Dorsolateral prefrontal cortex (tissue), 122 donors: ENCODE measurements at places on chromosomes 11 and 22.

- no peak for DNase-seq
These were observed 59.7 kb upstream of the SLC35C1 start for GRCh38 chr11:45745065-45745811.

GRCh38 chr11:115506954-115507675 is 2.9 kb upstream of the CADM1 start:
- no peak for DNase-seq

DNA sequence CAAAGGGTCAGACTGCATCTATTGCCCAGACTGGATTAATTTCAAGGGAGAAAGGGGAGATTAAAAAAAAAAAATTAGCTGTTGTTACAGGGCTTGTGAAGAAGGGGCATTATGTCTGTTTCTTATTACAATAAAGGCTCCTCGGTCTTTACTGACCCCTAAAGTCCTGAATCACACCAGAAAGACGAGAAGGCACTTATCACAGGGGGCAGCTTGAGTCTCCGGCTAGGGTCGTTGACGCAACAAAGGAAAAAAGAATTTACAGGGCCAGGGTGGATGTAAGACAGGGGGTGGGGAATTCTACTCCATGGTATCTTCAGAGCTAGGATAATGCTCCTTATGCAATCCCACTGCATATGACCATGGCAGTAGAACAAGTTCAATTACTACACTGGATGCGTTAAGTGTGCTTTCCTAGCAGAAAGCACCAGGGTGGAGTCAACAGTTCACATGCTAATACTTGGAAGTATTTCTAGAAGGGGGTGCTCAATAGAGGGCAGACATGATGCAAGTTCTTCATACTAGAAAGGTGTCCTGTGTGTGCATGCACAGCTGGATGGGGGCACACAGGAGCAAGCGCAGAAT is 16.5 kb downstream of the DDX17 start:
- no peak for DNase-seq

GRCh38 chr11:11440144-11440543 is 87.1 kb upstream of the CSNK2A3 start:
- DNase-seq: no peak

- no peak for DNase-seq
These were observed 51.3 kb downstream of the BTG4 start for GRCh38 chr11:111460856-111461255.

DNA sequence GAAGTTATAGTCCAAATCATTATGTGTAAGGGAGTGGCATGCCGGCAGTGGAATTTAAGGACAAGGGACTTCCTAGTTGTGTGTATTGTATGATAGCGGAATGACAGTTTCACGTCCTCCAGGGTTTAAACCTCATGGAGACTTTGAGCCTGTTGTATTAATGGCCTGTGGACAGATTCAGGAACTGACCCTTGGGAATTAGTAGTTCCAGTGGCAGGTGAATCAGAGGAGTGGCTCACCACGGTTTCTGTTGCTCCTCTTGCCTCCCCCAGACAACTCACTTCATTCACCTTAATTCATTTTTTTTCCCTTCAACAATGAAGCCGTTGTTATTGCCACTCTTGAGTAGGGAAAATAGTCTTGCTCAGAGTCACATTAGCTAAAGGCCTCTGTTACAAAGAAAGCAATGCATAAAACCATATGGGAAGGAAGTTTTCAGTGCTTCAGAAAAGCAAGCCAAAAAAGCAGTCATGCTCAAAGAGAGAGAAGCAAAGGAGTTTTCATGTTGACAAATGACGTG is 22.6 kb downstream of the AMOTL1 start:
- DNase-seq: no peak

GRCh38 chr11:107770551-107770951 is 58.7 kb upstream of the SLN start:
- DNase-seq: no peak

- DNase-seq: no peak
These were observed 211.1 kb upstream of the MTNR1B start for GRCh38 chr11:92758241-92758780.

DNA sequence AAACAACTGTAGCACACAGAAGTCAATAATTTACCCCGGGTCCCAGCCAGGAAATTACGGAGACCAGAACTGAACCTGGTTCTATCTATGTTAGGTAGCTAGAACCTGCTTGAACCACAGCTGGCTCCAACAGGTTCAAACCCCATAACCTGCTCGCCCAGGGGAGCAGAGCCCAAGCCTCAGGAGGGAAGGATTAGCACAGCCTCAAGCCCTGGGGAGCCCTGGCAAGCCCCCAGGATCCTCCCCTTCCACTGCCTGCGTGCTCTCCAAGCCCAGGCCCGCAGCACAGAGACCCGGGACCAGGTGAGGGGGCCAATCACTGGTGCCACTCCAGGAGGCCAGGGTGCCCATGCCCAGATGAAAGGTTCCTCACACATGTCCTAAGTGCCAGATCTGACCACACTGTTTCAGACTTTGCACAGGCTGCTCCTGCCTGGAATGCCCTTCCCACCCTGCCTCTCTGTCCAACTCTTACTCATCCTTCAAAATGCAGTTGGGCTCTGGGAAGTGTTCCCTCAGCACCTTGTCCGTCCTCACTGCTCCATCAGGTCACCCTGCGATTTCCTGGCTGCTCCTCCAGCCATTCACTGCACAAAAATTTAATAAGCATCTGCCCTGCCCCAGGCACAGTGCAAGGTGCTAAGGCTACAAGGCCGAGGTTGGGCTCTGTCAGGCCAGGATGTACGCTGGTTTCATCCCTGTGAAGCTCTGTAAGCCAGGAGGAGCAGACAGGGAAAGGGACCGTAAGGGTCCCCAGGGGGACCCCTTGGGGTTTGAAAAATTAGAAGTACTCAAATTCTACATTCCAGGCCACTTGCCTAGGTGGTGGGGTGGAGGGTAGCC is 32.2 kb downstream of the ARRB1 start:
- DNase-seq: no peak

- no peak for DNase-seq
These were observed 82.9 kb upstream of the UBASH3B start for GRCh38 chr11:122572592-122572991.
